ENCODE measurements at places on chromosomes 11 and 22.

GRCh38 chr11:106091480-106092123 is 14.1 kb downstream of the AASDHPPT start:
- no peak for DNase-seq

- peak; percentile 38 for DNase-seq
Observed at GRCh38 chr11:27718346-27718862, 18.1 kb upstream of the BDNF start.

GRCh38 chr11:19398273-19398672 is 157.5 kb upstream of the E2F8 start:
- DNase-seq: no peak

- DNase-seq: no peak
Observed at GRCh38 chr11:59810911-59811259, 307 bp upstream of the MRPL16 start.

GRCh38 chr11:119047205-119047604 is 9.8 kb downstream of the HYOU1 start:
- DNase-seq: no peak

GRCh38 chr11:65502555-65503367 is 3.9 kb downstream of the MALAT1 start:
- DNase-seq: no peak

DNA sequence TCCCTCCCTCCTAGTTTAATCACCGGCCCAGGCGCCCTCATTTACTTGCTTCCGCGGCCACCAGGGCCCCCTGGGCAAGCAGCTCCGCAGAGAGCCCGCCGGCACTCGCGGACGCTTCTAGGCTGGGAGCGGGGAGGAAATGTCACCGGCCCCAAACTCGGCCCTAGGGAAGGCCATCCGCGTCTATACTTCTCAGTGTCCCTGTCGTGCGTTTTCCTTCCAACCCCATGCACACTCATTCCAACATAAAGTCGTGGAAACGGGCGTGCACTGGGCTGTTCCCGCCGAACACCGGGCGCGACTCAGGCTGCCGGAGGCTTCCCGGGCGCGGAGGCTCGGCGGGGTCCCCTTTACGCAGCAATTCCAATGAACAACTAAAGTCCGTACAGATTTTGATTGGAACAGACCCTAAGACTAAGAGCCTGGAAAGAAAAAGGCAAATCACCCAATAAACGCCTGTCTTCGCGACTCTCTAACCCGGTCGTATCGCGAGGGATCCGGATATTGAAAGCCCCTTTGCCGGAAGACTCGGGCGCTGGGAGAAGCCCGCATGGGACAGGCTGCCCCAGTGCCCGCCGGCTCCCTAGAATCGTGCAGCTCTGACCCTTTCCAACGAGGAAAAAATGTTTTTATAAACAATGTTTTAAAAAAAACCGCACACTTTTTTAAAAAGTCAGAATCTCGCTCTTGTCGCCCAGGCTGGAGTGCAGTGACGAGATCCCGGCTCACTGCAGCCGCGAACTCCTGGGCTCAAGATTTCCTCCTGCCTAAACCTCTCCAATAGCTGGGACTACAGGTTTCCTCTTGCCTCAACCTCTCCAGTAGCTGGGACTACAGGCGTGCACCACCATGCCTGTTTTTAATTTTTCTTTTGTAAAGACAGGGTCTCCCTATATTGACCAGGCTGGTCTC is 1.3 kb upstream of the BARX2 start:
- no peak for DNase-seq

Data from DMS153 (cell line).